ENCODE measurements at places on chromosomes 5 and 9.

- no peak for DNase-seq
These were observed 35.5 kb downstream of the ACO1 start for GRCh38 chr9:32419921-32420320.

- DNase-seq = no peak
These were observed 316.5 kb downstream of the ICE1 start for GRCh38 chr5:5738797-5739489.

DNA sequence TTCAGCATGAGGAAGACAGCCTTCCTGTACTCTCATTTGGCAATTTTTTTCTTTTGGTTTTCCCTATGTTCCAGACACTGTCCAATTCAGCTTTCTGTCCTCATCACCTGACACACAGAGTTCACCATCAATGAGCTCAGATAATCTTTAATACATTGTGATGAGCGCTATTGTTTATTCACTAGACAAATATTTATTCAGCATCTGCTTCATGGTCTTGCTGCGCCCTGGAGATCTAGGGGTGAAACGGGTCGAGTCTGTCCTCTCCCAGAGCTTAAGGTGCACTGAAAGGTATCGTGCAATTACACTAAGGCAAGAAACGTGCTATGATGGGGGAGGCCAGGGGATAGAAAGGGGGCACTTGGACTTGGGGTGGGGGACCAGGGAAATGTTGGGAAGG lies 281.6 kb downstream of the ZSWIM6 start:
- DNase-seq = no peak

DNA sequence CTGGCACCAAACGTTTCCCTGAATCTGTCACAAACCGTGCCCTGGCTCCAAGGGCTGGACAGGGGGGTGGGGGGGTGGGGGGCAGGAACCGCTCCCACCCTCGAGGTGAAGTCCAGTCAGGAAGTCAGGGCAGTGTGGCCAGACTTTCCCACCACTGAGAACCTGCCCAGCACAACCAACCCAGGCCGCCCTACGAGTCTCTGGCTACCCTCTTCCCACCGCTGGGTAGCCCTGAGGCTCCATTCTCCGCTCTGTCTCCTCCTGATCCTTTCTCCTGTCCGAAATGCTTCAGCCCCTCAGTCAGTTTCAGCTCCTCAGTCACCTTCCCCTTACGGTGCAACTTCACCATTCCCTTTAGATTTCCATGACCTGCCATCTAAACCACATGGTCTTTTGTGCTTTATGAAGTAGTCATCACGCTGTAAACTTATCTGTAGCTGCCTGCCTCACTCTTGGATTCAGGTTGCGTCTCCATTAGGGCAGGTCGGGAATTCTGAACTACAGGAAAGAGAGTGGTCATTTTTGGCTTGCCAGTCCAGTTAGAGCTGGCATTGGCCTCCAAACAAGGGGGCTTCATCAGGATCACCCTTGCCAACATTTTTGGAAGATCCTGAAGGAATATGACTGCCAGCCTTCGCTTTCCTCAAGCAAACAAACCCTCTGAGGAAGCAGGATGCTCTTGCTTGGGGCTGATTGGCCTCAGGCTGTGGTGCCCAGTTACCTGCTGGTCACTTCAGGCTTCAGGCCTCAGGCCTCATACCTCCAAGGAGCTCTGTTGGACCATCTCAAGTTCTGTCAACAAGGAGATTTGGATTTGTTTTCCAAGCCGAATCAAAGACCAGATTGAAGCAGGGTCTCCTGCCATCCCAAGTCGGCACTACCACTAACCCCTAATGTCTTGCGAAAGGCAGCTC lies 794 bp upstream of the DCAF12 start:
- peak; percentile 12 for DNase-seq

GRCh38 chr5:78925129-78925876 lies 59.8 kb downstream of the ARSB start:
- no peak for DNase-seq

DNA sequence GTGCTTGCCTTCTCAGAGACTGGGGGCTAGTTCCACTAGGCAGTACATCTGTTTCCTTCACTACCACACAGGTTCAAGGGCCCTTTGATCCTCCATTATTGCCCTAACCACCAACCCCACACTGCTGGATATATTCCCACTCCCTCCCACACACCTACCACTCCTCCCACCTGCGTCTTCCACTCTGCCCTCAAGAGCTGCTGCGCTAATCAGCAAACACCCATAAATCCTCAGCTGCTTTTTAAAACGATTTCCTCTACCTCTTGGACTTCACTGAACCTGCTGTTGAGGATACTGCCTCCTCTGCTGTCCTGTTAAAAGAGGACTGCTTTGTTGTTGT lies 120.9 kb downstream of the MAPKAP1 start:
- no peak for DNase-seq

DNA sequence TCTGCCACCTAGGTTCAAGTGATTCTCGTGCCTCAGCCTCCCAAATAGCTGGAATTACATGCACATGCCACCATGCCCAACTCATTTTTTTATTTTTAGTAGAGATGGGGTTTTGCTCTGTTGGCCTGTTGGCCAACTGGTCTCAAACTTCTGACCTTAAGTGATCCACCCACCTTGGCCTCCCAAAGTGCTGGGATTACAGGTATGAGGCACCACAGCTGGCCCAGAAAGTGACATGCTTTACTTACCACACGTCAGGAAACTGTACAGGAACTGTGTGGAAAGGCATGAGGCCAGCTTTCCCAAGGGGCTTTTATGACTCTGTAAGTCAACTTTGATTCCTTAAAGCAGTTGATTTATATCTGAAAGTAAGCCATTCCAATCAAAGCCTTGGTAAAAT lies 25.0 kb downstream of the DNAJB5 start:
- no peak for DNase-seq

DNA sequence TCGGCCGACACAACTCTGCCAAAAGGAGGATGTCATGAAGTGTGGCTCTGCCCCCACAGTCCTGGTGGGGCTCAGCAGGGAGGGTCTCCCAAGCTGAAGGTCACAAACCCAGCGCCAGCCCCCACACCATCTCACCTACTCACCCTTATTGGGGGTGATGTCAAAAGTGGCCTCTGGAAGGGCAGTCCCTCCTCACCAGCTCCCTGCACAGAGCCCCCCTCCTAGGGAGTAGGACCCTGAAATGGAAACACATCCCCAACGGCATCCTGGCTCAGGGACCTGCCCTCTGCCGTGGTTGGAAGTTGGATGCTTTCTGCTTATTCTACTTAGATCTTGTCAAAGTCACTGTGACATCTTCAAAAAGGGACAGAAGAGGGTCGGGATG lies 89.5 kb downstream of the NSUN2 start:
- DNase-seq = no peak

DNA sequence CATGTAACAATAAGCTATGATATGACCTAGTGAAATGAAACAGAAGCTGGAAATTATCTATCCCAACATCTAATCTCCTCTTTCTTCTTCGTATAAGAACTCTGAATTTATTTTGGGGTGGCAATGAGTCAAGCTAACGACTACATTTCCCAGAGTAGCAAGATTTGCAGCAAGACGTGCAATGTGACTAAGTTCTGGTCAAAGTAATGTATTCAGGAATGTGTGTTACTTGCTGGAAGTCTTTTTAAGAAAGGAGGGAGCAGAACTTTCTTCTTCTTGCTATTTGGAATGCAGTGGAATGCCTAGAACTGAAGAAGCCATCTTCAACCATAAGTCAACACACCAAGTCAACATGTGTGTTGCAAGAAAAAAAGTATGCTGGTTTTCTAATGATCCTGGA lies 406.6 kb upstream of the MEF2C start:
- no peak for DNase-seq

DNA sequence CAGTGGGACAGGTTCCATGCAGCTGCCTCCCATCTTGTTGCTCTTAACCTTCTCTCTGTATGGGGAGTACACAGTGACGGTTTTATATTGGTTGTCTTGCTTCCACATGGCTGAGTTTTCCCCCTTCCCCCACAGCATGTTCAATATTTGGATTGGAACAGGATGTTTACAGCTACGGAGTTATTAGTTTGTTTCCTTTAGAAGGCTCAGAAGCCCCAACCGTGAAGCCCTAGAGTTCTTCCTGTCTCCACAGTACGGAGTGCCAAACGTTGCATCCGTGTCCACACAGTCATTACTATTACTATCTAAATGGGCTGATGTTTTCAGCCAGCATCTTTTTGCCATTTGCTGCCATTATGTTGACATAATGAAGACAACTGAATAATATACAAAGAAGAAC lies 277.5 kb downstream of the MARCHF11 start:
- no peak for DNase-seq

- no peak for DNase-seq
These were observed 170.1 kb downstream of the ADAMTS12 start for GRCh38 chr5:33721491-33722200.

DNA sequence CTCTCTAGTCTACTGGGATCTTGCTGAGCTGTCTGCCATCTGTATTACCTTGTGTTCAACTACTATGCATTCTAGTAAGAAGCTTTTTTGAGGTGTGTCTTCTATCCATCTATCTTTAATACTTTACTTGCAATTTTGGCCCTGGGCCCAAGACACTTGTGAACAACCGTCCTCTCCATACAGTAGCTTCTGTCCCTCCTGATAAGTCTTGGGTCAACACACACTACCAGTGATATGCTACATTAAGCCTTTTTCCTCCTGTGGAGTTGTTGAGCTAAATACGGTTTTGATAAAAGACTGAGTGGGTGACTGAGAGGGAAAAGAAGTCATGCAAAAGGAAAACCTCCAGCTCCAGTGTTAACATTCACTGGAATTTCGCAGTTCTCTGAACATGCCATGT lies 133.3 kb upstream of the PCA3 start:
- DNase-seq = no peak

- DNase-seq = no peak
These were observed 15.9 kb downstream of the EBF1 start for GRCh38 chr5:159083548-159084452.

- peak; percentile 59 for DNase-seq
These were observed 192.7 kb downstream of the GNA14 start for GRCh38 chr9:77455312-77455927.

DNA sequence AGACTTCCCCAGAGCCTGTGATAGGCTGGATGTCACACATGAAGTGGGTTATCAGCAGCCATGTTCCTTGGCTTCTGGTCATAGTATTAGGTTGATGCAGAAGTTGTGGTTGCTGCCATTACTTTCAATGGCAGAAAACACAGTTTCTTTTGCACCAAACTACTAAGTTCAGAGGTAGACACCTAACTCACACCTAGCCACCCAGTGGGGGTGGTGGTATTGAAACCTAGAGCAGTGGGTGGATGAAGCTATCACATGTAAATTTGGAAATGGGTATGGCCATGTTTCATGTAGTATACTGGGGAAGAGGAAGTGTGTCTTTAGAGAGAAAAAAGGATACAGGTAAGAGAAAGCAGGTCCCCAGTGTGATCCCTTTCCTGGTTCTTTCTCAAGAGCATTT lies 347.9 kb upstream of the SEMA6A start:
- DNase-seq = no peak

DNA sequence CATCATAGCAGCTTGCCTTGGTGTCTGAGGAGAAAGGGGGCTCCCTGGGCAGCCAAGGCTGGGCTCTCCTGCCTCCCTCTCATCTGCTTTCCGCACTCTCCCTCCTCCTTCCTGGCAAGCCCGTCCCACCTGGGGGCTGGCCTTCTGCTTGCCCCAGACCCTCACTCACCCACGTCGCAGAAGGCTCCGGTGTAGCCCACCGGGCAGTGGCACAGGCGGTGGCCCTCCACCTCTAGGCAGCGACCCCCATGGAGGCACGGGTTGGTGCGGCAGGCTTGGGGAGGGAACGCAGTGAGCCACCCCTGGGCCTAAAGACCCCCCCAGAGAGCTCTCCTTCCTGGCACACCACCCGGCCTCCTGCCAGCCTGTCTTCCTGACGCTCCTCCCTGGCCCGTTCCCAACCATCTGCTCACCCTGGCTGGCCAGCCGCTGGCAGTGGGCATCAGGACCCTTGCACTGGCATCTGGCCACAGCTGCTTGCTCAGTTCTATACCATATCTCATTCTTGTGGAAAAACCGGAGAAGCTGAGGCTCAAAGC lies 4.2 kb upstream of the PFN3 start:
- DNase-seq = no peak

GRCh38 chr9:135908093-135908753 lies 877 bp upstream of the CAMSAP1 start:
- DNase-seq = no peak

- DNase-seq = no peak
These were observed 152.9 kb downstream of the CDC42SE2 start for GRCh38 chr5:131416729-131417128.

DNA sequence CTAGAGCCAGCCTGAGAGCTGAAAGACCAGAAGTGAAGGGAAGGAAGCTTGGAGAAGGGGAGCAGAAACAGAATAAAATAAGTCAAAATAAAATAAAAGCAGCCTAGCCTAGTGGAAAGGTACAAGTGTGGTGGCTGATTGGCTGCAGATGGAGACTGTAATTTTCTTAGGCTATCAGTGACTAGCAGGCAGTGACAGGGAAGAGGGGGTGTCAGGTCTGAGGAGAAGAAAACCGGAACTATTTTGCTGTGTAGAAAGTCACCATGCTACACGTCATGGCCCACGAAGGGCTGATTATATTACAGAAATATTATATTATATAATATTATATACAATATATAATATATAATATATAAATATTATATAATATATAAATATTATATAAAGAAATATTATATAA lies 98.1 kb upstream of the TAF11L2 start:
- DNase-seq = no peak

- DNase-seq = no peak
These were observed 104.5 kb downstream of the VAV2 start for GRCh38 chr9:133887540-133888047.

DNA sequence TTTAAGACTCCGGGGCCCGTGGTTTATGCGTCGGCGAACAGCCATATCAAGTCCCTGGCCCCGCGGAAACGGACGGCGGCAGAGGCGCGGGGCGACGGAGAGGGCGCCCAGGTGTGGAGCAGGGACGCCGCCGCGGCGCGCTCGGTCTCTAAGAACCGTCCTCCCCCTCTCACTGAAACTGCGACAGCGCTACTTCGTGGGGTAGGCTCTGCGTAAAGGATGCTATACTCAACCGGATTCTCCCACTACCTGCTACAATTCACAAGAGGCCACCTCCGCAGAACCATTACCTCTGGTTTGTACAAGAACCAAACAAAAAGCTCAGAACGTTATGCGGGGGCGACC lies 404 bp downstream of the MRNIP start:
- peak; percentile 65 for DNase-seq

- no peak for DNase-seq
These were observed 31.0 kb upstream of the SLC1A3 start for GRCh38 chr5:36575361-36575781.

- DNase-seq = no peak
These were observed 786 bp upstream of the NTNG2 start for GRCh38 chr9:132160802-132161742.

GRCh38 chr5:127757576-127757975 lies 54.4 kb downstream of the CCDC192 start:
- DNase-seq = peak; percentile 42

DNA sequence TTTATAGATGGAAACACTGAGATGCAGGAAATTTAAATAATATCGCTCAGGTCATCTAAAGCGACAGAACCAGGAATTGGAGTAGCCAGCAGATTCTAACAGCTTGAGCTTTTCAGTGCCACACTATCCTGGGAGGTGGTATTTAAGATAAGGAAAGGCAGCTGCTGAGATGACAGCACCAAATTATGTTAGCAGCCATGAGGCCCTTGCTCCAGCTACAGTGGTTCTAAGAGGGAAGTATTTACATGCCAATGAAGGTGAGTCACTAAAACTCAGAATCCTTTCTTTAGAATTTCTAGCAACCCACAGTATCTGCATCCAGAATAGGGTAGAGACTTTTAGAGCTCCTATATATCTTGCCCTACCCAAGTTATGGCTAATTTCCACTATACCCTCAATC lies 127.0 kb upstream of the VLDLR start:
- no peak for DNase-seq
